Stimulated activated CD4-positive, alpha-beta T cell treated with anti-CD3 and anti-CD28 coated beads, Interleukin-2, amount 100 ng/mL, for 4 hours (primary cell): ENCODE measurements at places on chromosomes 5 and 9.
A peak's percentile ranks its signal among the peaks of the same experiment; 100 is the strongest.

DNA sequence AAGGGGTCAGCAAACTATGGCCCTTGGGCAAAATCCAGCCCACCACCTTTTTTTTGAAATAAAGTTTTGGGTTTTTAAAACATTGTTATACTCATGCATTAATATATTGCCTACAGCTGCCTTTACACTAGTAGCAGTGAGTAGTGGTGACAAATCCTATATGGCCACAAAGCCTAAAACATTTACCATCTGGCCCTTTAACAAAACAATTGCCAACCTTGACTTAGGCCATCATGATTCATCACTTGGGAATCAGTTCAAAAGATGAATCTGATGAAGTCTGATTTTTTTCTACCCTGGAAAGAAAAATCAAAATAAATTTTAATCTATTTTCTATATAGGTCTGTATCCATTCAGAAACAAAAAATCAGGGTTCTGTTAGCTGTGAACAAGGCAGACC lies 484.9 kb downstream of the BNC2 start:
- no peak for DNase-seq

GRCh38 chr5:168822745-168823281 lies 243.6 kb upstream of the PANK3 start:
- DNase-seq: no peak

DNA sequence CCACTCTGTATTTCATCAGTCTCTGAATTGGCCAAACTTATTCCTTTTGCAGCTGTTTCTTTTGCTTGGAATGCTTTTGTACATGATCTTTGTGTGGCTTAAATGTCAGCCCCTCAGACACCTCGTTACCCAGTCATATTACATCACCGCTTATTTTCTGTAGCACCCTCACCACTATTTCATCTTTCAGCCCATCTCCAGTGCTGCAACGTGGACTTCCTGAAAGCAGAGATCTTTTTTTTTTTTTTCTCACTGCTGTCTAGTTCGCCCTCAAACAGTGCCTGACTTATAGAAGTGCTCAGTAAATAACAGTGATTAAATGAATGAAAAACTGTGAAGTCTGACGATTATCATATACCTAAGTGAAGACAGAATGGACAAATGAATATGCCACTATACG lies 835 bp downstream of the SRA1 start:
- no peak for DNase-seq

DNA sequence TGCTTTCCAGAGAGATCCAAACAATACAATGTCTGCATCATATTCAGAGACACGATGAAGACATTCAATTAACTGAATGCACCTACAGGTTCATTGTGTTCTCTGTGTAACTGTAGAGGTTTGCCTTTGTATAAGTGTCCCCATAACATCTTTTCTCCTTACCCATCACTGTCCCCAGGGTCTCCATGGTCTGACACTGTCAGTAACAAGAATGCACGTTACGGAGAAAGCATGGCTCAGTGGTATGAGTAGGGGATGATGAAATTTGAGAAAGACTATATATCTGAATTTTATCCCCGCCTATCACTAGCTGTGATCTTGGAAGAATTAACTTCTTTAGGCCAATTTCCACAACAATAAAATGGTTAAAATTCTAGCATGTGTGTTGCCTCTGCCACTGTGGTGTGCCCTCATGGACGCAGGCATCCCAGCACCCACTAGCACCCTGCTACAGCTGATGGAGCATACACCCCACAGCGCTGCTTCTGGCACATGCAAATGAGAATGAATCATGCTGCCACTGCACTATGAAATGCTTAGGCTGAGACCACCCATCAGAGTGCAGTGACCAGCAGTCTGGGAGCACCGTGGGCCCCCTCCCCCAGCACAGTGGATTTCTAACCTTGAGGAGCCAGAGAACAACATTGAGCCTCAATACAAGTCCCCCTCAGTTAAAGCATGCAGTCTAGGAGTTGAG lies 54.3 kb downstream of the RGMB start:
- DNase-seq: no peak

DNA sequence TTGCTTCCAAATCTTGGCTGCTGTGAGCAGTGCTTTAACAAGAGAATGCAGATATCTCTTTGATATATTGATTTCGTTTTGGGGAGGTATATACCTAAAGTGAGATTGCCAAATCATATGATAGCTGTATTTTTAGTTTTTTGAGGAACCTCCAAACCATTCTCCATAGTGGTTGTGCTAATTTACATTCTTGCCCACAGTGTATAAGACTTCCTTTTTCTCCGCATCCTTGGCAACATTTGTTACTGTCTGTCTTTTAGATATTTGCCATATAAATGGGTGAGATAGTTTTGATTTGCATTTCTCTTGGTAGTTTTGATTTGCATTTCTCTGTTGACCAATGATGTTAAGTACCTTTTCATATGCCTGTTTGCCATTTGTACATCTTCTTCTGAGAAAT lies 10.0 kb upstream of the PLK2 start:
- no peak for DNase-seq

GRCh38 chr5:139710319-139711066 lies 62.3 kb downstream of the CXXC5 start:
- peak; percentile 41 for DNase-seq

DNA sequence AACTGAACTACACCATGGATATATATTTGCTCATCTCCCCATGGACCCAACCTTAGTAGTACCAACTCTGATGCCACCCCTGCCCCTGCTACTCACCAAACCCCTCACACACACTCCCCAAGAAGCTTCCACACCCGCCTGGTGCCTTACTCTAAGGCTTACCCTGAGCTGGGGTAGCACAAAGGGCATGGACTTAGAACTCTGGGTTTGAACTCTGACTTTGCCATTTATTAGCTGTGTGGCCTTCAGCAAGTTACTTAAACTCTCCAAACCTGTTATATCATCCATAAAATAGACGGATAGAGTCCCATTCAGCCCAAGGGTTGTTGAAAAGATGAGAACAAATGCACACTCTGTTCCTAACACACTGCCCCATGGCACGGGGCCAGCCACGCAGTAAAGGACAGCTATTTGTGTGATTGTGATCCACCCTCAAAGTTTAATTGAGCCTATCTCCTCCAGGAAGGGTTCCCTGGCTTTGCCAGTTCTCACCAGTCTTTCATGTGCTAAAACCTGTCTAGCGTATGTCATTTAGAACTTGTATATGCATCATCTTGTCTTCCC lies 111.0 kb downstream of the KLHL3 start:
- DNase-seq: no peak

GRCh38 chr5:62650197-62650596 lies 71.6 kb downstream of the LRRC70 start:
- DNase-seq: no peak

GRCh38 chr5:116273448-116274242 lies 188.8 kb downstream of the COMMD10 start:
- DNase-seq: no peak

- no peak for DNase-seq
These were observed 133.7 kb upstream of the MAP1B start for GRCh38 chr5:71973563-71973962.

DNA sequence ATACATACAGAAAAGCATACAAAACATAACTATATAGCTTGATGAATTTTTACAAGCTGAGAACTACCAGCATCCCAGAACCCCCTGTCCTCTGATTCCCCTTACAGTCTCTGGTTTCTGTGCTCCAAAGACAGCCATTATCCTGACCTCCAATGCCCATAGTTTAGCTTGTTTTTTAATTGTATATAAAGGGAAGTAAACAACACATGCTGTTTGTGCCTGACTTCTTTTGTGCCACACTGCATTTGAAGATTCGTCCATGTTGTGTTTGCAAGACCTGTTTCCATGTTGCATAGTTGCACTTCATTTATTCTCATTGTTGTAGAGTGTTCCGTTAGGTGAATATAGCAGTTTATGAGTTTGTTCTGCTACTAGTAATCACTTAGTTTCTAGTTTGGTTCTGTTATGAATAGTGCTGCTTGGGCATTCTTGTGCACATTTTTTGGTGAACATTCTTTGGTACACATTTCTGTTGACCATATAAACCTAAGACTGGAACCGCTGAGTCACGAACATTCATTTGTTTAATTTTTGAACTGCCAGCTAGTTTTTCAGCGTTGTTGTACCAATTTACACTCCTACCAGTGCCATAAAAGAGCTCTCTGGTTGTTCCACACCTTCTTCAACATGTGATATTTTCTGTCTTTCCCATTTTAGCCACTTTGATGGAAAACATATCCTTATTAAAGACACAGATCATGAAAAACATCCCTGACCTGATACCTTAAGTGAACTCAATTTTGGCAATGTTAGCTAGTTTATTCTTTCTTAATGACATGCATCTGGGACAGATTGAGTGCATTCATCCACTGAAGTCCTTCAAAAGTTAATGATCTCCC lies 78.1 kb upstream of the ANXA1 start:
- no peak for DNase-seq

GRCh38 chr9:14158916-14159315 lies 155.0 kb downstream of the NFIB start:
- no peak for DNase-seq
